ENCODE measurements at places on chromosomes 16 and 17. TPM values are rescaled to one million over a fixed set of nuclear protein-coding genes. Genes with fewer than 3 reads are reported as not detected.

The ASPHD1 gene
- total RNA-seq: not detected

The CSNK1D gene
- 86.8 TPM for total RNA-seq

The TP53TG3 gene
- not detected for total RNA-seq

The MT1E gene
- 456 TPM for total RNA-seq

The NSRP1 gene
- total RNA-seq: 5.1 TPM

The KRTAP1-5 gene
- not detected for total RNA-seq

DNA sequence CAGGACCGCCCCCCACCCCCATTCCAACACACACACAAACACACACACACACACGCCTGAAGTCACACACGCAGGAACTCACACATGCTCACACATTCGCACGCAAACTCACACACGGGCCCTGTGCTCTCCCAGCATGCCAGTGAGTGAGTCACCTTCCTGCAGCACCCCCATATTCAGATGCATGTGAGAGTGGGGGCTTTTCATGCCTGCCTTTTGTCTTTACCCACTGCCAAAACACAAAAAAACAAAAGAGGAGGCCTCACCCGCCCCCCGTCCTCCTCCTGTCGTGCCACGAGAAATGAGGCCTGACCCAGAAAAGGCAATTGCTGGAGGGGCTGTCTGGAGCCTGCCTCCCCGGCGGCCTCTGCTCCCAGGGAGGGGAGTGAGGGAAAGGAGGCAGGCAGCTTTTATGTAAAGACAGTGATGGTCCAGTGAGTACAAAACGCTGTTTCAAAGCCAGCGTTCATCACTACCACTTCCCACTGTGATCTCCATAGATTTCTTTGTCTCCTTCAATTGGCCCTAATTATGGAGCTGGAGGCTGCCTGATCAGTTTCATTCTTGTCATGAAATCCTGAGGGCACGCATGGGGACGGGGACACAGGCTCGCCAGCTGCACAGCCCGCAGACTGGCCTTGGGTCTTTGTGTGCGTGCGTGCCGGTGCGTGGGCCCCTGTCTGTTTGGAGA lies 29.5 kb upstream of the GSE1 start:
- no peaks in the 10 kb centered on the region for H3K36me3 ChIP-seq
- no peak overlapping the region for H3K27ac ChIP-seq
- H3K4me3 ChIP-seq: no peak overlapping the region
- peaks cover 10% of the 10 kb centered on the region for H3K4me1 ChIP-seq
- no peak for DNase-seq
- H3K27me3 ChIP-seq: no peaks in the 10 kb centered on the region

DNA sequence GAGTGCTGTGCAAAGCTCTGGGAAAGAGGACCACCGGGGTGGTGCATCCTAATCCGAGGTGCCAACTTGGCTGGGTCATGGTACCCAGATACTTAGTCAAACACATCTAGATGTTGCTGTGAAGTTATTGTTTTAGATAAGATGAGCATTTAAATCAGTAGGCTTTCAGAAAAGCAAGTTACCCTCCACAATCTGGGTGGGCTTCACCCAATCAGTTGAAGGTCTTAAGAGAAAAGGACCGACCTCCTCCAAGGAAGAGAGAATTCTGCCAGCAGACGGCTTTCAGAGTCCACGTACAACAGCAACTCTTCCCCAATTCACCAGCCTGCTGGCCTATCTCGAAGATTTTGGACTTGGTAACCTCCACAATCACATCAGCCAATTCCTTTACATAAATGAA lies 338.1 kb downstream of the C16orf95 start:
- no peaks in the 10 kb centered on the region for H3K27me3 ChIP-seq
- H3K27ac ChIP-seq: no peak overlapping the region
- no peaks in the 10 kb centered on the region for H3K36me3 ChIP-seq
- no peaks in the 10 kb centered on the region for H3K4me1 ChIP-seq

DNA sequence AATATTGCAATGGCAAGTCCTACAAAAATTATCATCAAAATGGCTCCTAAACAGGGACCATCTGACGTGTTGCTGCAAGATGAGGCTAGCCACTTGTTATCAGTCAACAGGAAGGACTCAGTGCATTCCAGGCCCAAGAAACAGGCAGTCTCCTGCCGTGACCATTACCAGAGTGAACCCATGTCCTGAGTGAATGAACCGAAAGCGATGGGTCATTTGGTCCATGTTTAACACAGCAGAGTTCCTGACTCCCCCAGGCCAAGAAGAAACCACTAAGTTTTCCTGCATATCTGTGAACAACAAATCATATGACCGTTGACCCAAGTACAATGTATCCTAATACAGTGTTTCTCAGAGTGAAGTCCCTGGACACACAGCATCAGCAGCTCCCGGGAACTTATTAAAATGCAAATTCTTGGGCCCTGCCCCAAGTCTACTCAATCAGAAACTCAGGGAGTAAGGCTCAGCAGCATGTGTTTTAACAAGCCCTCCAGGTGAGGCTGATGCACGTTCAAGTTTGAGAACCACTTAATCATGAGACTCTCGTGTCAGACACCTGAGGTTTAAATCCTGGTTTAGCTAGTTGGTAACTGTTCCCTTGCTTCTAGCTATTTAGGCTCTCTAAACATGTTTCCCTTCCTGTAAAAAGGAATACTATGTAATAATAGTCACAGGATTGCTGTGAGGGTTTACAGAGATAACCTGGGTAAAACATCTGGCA lies 429.4 kb upstream of the MAF start:
- H3K27ac ChIP-seq: no peak overlapping the region
- no peak overlapping the region for H3K4me3 ChIP-seq
- no peaks in the 10 kb centered on the region for H3K36me3 ChIP-seq
- H3K4me1 ChIP-seq: no peaks in the 10 kb centered on the region

DNA sequence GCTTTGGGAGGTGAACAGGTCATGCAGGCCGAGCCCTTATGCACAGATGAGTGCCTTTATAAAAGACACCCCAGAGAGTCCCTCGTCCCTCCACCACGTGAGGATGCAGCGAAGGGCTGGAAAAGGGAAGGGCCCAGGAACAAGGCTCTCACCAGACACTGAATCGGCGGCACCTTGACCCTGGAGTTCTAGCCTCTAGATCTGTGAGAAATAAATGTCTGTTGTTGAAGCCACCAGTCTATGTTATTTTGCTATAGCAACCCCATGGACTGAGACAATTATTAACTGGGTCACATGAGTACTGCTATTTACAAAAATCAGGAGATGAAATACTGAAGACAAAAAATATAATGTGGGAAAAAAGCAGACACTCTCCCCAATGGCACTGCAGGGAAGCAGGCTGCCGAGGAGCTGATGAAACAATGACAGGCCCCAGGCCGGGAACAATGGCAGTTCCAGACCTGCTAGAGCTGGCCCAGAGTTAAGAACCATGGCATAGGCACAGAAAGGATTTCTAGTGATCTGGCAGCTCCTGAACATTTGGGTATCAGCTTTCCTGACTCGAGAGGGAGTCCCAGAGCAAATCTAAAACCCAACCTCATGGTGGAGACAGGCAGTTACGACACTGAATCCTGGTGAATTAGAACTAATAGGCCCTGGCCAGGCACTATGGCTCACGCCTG lies 17.8 kb upstream of the GGA2 start:
- H3K27me3 ChIP-seq: no peaks in the 10 kb centered on the region
- H3K27ac ChIP-seq: no peak overlapping the region
- H3K36me3 ChIP-seq: peaks cover 71% of the 10 kb centered on the region
- no peak for DNase-seq
- H3K4me3 ChIP-seq: no peak overlapping the region
- no peaks in the 10 kb centered on the region for H3K4me1 ChIP-seq

DNA sequence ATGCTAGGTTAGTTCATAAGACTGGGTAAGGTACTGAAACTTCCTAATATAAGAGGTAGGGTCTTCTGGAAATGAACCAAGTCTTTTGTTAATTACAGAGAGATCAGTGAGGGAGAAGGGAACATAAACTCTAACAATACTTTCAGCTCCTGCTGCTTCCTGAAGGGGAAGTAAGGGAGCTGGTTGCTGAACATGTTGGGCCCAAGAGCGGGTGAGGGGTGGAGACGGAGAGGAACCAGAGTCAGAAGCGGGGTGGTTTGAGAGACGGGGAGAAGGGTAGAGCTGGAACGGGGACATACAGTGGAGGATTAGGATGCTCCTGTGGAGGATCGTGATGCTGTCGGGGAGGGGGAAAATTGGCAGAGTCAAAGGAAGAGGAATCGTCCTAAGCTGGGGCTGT lies 11.5 kb upstream of the ZNF747 start:
- H3K27ac ChIP-seq: no peak overlapping the region
- no peak overlapping the region for H3K4me3 ChIP-seq
- no peaks in the 10 kb centered on the region for H3K27me3 ChIP-seq
- DNase-seq: no peak
- no peaks in the 10 kb centered on the region for H3K36me3 ChIP-seq

GRCh38 chr17:55635253-55635914 lies 87.3 kb downstream of the TMEM100 start:
- H3K4me1 ChIP-seq: no peaks in the 10 kb centered on the region
- H3K27me3 ChIP-seq: no peaks in the 10 kb centered on the region
- no peak for DNase-seq
- no peak overlapping the region for H3K27ac ChIP-seq
- no peak overlapping the region for H3K4me3 ChIP-seq

- no peak for DNase-seq
- H3K36me3 ChIP-seq: peaks cover 63% of the 10 kb centered on the region
- H3K27me3 ChIP-seq: no peaks in the 10 kb centered on the region
- H3K27ac ChIP-seq: no peak overlapping the region
- no peaks in the 10 kb centered on the region for H3K4me1 ChIP-seq
- H3K4me3 ChIP-seq: no peak overlapping the region
These were observed 37.1 kb downstream of the AMFR start for GRCh38 chr16:56388209-56388608.

GRCh38 chr17:62781356-62781755 lies 26.8 kb downstream of the MARCHF10 start:
- H3K4me3 ChIP-seq: no peak overlapping the region
- no peak for DNase-seq
- H3K27ac ChIP-seq: peak overlapping the region; percentile 71
- no peaks in the 10 kb centered on the region for H3K36me3 ChIP-seq
- peaks cover 8% of the 10 kb centered on the region for H3K4me1 ChIP-seq

DNA sequence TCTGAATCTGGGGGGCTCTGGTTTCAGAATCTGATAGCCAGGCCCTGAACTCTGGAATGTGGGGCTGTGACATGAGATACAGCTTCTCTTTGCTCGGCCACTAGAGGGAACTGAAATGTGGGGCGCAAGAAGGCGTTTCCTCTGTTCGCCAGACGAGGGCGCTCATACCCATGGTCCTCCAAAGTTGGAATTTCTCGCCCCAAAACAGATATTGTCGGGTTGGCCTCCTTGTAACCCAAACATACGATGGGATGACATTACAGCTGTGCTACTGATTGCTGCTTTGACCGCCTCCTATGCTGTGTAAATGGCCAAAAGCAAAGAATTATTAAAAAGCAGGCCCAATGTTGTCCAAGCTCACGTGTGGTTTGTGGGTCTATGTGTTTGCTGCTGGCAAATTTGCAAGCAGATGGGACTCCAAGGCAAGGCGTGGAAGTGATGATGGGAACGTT lies 13.1 kb upstream of the MSI2 start:
- H3K27ac ChIP-seq: no peak overlapping the region
- no peaks in the 10 kb centered on the region for H3K27me3 ChIP-seq
- H3K4me3 ChIP-seq: no peak overlapping the region
- H3K4me1 ChIP-seq: peaks cover 2% of the 10 kb centered on the region
- H3K36me3 ChIP-seq: no peaks in the 10 kb centered on the region

GRCh38 chr16:57115514-57116182 lies 23.3 kb downstream of the CPNE2 start:
- no peaks in the 10 kb centered on the region for H3K4me1 ChIP-seq
- no peak overlapping the region for H3K27ac ChIP-seq
- no peak overlapping the region for H3K4me3 ChIP-seq
- H3K27me3 ChIP-seq: no peaks in the 10 kb centered on the region
- DNase-seq: no peak

DNA sequence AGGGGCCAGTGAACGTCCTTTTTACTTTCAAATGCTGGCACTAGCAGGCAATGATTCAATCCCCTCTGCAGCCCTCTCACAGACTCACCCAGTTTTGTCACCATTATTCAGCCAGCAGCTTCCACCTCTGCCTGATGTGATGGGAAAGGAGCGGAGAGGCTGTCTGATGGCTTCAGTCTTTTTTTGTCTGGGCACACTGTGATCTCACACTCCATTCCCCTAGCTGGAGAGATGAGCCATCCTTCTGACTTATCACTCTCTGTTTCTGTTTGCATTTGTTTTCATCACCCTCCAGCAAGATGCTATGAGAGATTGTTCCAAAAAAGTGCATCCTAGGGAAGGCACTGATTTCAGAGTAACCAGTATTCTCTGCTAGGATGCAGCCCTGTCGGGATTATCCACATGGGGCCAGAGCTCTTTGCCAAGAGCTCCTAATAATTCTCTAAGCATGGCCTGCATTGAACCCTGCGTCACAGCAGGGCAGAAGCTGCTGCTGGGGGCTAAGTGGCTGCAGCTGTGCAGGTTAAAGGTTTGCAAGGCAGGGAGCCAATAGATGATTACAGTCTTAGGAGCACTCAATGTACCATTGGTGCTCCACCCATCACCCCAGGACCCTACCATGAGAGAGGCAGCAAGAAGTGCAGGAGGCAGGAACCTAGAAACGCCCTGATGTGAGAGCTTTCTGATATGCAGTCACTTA lies 236.1 kb upstream of the C16orf82 start:
- no peaks in the 10 kb centered on the region for H3K4me1 ChIP-seq

GRCh38 chr16:6528217-6528616 lies 804.4 kb upstream of the RBFOX1 start:
- H3K36me3 ChIP-seq: no peaks in the 10 kb centered on the region
- no peak overlapping the region for H3K4me3 ChIP-seq
- H3K27me3 ChIP-seq: no peaks in the 10 kb centered on the region
- no peaks in the 10 kb centered on the region for H3K4me1 ChIP-seq

DNA sequence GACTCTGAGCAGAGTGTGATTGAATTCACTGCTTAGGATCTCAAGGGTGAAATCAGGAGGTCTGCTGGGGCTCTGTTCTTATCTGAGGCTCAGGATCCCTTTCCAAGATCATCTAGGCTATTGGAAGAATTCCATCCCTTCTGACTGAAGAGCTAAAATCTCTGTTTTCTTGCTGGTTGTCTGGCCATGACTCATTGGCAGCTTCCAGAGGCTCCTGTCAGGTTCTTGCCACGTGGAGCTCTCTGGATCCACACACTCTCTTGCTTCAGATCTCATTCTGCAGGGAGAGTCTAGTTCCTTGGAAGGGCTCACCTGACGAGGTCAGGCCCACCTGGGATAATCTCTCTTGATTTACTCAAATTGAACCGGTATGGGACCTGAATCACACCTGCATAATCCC lies 930.7 kb downstream of the CDH8 start:
- H3K36me3 ChIP-seq: no peaks in the 10 kb centered on the region
- no peak overlapping the region for H3K27ac ChIP-seq
- no peak overlapping the region for H3K4me3 ChIP-seq
- no peaks in the 10 kb centered on the region for H3K27me3 ChIP-seq
- no peak for DNase-seq

All from ascending aorta (tissue), 2 donors.